Tibial nerve (tissue), 4 donors: ENCODE measurements at places on chromosomes 4 and X. TPM values are rescaled to one million over a fixed set of nuclear protein-coding genes. Genes with fewer than 3 reads are reported as not detected.
A peak's percentile ranks its signal among the peaks of the same experiment; 100 is the strongest.

DNA sequence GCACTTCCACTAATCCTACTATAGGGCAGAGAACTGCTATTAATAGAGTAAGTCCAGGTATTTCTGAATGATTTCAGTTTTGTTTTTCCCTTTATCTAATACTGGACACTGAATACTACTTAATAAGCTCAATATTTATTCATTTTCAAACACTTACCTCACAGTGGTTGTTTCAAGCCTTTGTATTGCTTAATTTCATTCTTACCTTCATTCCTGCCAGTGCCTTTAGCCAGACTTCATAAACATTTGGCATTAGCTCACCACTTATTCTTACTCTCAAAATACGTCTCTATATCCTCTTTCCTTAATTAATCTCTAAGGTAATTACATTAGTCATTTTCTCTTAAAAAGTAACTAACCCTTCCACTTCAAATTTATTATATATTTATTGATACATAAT lies 18.8 kb upstream of the CORIN start:
- no peak overlapping the region for H3K27ac ChIP-seq
- DNase-seq: no peak
- H3K36me3 ChIP-seq: no peaks in the 10 kb centered on the region
- H3K4me1 ChIP-seq: no peaks in the 10 kb centered on the region

The PSAPL1 gene
- not detected for total RNA-seq

GRCh38 chr4:28092610-28093009 lies 1232.0 kb downstream of the STIM2 start:
- H3K4me3 ChIP-seq: no peak overlapping the region
- no peak overlapping the region for H3K27ac ChIP-seq
- DNase-seq: no peak
- H3K27me3 ChIP-seq: no peaks in the 10 kb centered on the region
- H3K4me1 ChIP-seq: no peaks in the 10 kb centered on the region

DNA sequence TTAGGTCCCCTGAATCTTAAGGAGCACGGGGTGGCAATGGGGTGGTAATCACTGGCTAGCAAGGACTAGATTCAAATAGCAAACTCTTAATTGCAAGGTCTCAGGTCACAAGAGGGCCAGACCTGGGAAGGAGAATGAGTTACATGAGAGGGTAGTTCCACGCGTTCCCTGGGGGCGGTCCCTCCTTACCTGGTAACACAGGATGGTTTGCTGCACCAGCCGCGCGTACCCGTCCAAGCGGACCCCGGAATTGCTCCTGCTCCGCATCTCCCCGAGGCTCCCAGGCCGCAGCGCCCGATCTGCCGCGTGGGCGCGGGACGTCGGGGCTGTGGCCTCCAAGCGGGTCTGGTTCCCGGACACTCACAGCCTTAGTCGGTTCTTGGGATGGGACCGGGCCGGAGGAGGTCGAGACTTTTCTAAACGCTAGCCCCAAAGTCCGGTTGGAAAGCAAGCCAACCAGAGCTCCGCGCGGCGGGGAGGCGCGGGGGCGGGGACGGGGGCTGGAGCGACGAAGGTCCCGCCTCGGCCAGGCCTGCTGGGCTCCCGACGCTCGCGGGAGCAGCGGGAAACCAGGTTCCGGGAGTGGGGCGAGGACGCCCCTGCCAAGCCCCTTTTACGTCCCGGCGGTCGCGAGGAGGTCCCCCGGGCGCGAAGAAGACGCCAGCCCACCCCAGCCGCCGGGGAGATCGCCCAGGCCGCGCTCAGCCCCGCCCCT lies at the start of gene PHKA2:
Gene PHKA2, minus strand, starts transcription at position 449 of the 715 bp plus-strand sequence. Its CDS starts 182 bp downstream, at position 267.
- H3K36me3 ChIP-seq: no peaks in the 10 kb centered on the region
- peak; percentile 15 for DNase-seq
- no peaks in the 10 kb centered on the region for H3K27me3 ChIP-seq
- no peaks in the 10 kb centered on the region for H3K4me1 ChIP-seq

DNA sequence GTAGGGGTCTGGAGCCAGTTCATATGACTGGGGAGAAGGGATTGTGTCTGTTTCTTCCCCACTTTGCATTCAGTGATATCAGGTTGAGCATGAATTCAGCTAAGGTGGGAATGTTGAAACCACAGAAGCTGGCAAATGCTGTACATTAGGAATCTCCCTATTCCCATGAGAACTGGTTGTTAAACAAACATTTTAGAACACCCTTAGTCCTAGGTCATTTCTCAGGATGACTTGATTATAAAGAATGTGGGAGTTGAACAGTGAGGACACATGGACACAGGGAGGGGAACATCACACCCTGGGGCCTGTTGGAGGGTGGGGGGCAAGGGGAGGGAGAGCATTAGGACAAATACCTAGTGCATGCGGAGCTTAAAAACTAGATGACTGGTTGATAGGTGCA lies 62.6 kb upstream of the LIMCH1 start:
- no peak overlapping the region for H3K4me3 ChIP-seq
- H3K27me3 ChIP-seq: no peaks in the 10 kb centered on the region
- H3K27ac ChIP-seq: no peak overlapping the region

The CHIC2 gene
- 52.6 TPM for total RNA-seq

- H3K36me3 ChIP-seq: no peaks in the 10 kb centered on the region
- H3K4me1 ChIP-seq: no peaks in the 10 kb centered on the region
- no peaks in the 10 kb centered on the region for H3K27me3 ChIP-seq
- no peak for DNase-seq
Measured at GRCh38 chrX:106894978-106895452, 8.1 kb downstream of the RIPPLY1 start.

- no peak overlapping the region for H3K4me3 ChIP-seq
- no peaks in the 10 kb centered on the region for H3K27me3 ChIP-seq
- DNase-seq: no peak
- H3K27ac ChIP-seq: no peak overlapping the region
Measured at GRCh38 chr4:106951891-106952290, 84.2 kb downstream of the DKK2 start.

- H3K4me3 ChIP-seq: no peak overlapping the region
- DNase-seq: no peak
- H3K27ac ChIP-seq: peak overlapping the region; percentile 89
- H3K4me1 ChIP-seq: peaks cover 12% of the 10 kb centered on the region
Measured at GRCh38 chr4:185536411-185536709, 1.1 kb upstream of the PDLIM3 start.

DNA sequence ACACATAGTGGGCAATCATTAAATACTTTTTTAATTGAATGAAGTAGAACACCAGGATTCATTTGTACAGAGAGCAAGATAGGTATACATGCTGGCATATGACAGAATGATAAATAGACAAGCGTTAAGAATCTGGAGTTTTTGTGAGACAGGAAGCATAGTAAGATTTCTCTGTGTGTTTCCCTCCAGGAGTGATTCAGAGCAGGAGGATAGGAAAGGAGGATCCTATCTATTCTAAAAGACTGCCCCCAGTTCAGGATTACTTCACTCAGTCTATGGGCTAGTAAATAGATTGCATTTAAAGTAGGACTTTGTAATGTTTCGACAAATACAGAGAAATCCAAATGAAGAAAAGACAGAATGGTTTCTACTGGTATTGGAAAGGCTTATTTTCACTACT lies 423.7 kb downstream of the PDGFC start:
- no peak for DNase-seq
- H3K36me3 ChIP-seq: no peaks in the 10 kb centered on the region
- no peak overlapping the region for H3K4me3 ChIP-seq
- no peaks in the 10 kb centered on the region for H3K27me3 ChIP-seq
- no peaks in the 10 kb centered on the region for H3K4me1 ChIP-seq

DNA sequence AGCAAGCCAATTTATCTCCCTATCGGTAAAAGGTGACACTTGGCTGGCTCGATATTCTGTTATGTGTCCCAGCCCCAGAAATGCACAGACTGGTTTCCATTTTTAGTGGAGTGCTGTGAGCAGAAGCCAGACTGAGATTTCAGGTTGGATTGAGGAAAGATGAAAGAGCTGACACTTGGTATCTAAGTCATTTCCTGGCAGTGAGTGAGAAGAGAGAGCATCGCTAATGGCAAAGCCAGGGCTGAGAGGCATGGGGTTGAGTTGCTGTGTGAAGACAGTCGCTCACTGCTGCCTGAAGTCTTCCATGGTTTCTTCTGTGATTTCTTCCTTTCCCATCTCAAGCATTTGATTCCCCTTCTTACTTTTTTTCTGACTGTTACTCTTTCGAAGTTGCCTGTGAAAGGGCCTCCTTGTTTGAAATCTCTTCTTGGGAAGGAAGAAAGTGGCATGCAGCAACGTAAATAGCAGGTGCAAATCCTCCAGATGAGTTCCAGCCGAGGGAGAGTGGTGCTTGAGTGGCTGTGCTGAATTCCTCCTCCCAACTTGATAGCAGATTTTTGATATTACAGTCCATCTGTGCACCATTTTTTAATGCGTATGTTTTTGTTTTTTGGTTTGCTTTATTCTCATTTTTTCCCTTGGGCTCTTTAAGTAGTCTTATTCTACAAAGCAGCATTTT lies 109.2 kb upstream of the LIMCH1 start:
- no peak for DNase-seq
- H3K36me3 ChIP-seq: no peaks in the 10 kb centered on the region
- no peaks in the 10 kb centered on the region for H3K27me3 ChIP-seq
- no peak overlapping the region for H3K27ac ChIP-seq
- no peak overlapping the region for H3K4me3 ChIP-seq
- H3K4me1 ChIP-seq: no peaks in the 10 kb centered on the region

The OR13H1 gene
- total RNA-seq: not detected

GRCh38 chrX:30874851-30875250 lies 14.2 kb downstream of the TAB3 start:
- peaks cover 11% of the 10 kb centered on the region for H3K27me3 ChIP-seq
- no peaks in the 10 kb centered on the region for H3K4me1 ChIP-seq
- no peaks in the 10 kb centered on the region for H3K36me3 ChIP-seq
- H3K4me3 ChIP-seq: no peak overlapping the region
- no peak overlapping the region for H3K27ac ChIP-seq

DNA sequence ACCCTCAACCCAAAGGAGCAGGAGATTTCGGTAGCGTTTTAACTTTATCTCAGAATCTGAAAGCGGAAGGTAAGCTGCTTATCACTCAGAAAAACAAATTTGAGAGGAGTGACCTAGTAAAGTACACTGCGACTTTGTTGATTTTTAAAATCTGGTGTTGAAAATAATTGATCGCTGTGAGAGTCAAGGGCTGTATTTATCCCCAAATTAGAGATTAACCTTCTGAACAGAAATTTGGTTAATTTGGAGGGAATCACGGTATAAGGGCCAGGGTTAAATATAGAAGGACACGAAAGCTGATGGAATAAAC lies 212 bp downstream of the CLCN4 start:
- peak overlapping the region; percentile 54 for H3K4me3 ChIP-seq
- peak overlapping the region; percentile 65 for H3K27ac ChIP-seq
- no peak for DNase-seq
- H3K4me1 ChIP-seq: no peaks in the 10 kb centered on the region
- no peaks in the 10 kb centered on the region for H3K27me3 ChIP-seq

The MSANTD1 gene
- total RNA-seq: 1.5 TPM

GRCh38 chrX:48468247-48468671 lies 1.8 kb downstream of the SLC38A5 start:
- DNase-seq: no peak
- no peaks in the 10 kb centered on the region for H3K4me1 ChIP-seq
- peak overlapping the region; percentile 26 for H3K4me3 ChIP-seq
- no peaks in the 10 kb centered on the region for H3K27me3 ChIP-seq
- H3K36me3 ChIP-seq: no peaks in the 10 kb centered on the region

The CORIN gene
- total RNA-seq: not detected

The TFE3 gene
- total RNA-seq: 112 TPM

- H3K27ac ChIP-seq: no peak overlapping the region
- peaks cover 6% of the 10 kb centered on the region for H3K4me1 ChIP-seq
- no peaks in the 10 kb centered on the region for H3K27me3 ChIP-seq
- peak; percentile 76 for DNase-seq
Measured at GRCh38 chr4:8537041-8537461, 43.1 kb upstream of the GPR78 start.

The LIMCH1 gene
- total RNA-seq: 57.6 TPM

DNA sequence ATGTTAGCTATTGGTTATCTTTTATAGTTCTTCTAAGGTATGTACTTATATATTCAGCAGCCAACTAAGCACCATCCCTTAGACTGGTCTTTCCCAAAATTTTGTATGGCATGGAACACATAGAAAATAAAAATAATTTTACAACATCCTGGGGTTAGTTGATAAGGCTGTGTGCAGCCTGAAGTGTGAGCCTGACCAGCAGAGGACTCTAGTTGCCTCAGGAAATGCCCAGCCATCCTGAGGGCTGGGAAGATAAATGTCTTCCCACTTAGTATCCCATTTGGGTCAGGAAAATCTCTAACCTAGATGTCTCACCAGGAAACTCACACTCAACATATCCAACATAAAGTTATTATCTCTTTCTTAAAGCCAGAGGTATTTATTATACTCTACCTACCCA lies 251.4 kb upstream of the POF1B start:
- no peaks in the 10 kb centered on the region for H3K27me3 ChIP-seq
- no peak overlapping the region for H3K4me3 ChIP-seq
- no peaks in the 10 kb centered on the region for H3K4me1 ChIP-seq
- no peak for DNase-seq
- no peak overlapping the region for H3K27ac ChIP-seq

The KIAA0232 gene
- 43.5 TPM for total RNA-seq
